ENCODE measurements at places on chromosomes 1 and 21.
A peak's percentile ranks its signal among the peaks of the same experiment; 100 is the strongest.

GRCh38 chr1:69499203-69499803 lies 68.4 kb upstream of the LRRC7 start:
- DNase-seq, result peak; percentile 86

DNA sequence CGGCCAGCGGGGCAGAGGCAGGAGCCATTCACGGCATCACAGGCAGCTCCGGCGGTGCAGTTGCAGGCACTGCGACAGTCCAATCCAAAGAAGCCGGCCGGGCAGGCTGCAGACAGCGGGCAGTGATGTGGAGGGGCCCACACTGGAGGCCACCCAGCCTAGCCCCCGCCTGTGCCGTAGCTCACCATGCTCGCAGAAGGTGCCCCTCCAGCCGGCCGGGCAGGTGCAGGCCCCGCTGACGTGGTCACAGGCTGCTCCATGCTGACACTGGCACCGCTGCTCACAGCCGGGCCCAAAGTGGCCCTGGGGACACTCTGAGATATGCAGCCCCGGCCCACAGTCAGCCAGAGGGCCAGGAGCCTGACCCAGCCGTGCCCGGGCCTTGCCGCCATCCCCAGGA lies 45.1 kb downstream of the ARHGEF16 start:
- no peak for DNase-seq

GRCh38 chr1:53888681-53889080 lies 916 bp downstream of the YIPF1 start:
- no peak for DNase-seq

GRCh38 chr1:9615316-9616063 lies 26.8 kb downstream of the TMEM201 start:
- peak; percentile 88 for DNase-seq

DNA sequence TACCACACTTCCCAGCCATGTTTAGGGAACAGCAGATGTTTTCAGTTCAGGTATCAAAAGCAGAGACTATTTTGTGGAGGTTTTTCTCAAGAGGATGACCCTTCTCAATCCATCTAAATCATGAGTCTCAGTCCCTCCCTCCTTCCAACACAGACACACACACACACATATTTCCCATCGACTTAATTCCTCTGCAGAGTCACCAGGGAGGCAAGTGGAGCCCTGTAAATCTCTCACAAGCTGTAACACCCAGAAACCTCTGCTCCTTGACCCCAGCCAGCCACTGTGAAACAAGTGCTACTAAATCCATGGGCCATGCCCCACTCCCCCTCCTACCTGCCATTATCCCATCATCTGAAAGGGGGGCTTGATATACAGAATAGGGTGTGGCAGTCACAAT lies 10.6 kb upstream of the KCND3 start:
- DNase-seq, result no peak

DNA sequence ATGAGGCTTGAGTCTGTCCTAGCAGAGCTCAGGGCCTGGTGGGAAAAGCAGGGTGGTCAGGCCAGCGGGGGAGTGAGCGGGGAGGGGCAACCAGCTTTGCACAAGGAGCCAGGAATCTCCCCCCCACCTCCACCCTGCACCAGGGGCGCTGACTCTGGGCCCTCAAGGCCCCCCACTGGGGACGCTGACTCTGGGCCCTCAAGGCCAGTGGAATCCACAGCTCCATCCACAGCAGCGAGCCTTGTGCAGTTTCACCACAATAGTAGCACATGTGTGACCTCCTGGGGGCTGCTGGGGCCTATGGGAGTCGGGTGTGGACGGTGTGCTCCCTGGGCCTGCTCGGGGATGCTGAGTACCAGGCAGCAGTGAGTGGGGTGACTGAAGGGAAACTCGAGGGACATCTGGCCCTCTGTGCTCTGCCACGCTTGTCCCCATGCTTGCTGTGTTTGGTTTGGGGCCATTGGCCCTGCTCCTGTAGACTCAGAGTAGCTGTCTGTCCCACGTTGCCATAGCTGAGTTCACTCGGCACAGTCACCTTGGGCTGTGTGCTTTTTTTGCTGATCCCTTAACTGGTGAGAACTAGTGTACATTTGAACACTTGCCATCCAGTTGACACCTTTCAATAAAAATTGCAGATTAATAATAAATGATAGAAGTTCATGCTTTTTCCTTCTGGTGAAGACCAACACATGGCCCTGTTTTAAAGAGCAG lies 89.2 kb downstream of the ADARB1 start:
- DNase-seq, result no peak

- no peak for DNase-seq
Measured at GRCh38 chr1:43421976-43422750, 31.6 kb downstream of the HYI start.

GRCh38 chr1:107230121-107230520 lies 89.3 kb downstream of the NTNG1 start:
- no peak for DNase-seq

- no peak for DNase-seq
Measured at GRCh38 chr21:26766826-26767325, 78.3 kb downstream of the ADAMTS1 start.

GRCh38 chr1:184152974-184153373 lies 101.4 kb downstream of the TSEN15 start:
- DNase-seq, result no peak

DNA sequence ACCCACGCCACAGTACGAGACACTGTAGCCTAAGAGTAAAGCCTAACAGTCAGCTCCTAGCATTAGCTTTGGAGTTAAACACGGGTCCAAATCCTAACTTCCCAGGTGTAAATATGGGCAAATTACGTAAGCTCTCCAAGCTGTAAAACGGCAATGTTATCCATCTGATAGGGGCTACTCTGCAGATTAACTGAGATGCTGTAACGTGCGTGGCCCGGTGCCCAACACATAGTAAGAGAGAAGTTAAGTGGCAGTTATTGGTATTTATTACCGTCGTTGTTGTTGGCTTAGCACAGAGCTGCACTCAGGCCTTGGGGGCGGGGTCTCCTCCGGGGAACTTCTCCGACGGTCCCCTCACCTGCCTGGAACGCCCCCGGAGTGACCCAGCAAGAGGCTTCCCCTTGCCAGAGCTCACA lies 457 bp downstream of the TRAPPC3 start:
- no peak for DNase-seq

DNA sequence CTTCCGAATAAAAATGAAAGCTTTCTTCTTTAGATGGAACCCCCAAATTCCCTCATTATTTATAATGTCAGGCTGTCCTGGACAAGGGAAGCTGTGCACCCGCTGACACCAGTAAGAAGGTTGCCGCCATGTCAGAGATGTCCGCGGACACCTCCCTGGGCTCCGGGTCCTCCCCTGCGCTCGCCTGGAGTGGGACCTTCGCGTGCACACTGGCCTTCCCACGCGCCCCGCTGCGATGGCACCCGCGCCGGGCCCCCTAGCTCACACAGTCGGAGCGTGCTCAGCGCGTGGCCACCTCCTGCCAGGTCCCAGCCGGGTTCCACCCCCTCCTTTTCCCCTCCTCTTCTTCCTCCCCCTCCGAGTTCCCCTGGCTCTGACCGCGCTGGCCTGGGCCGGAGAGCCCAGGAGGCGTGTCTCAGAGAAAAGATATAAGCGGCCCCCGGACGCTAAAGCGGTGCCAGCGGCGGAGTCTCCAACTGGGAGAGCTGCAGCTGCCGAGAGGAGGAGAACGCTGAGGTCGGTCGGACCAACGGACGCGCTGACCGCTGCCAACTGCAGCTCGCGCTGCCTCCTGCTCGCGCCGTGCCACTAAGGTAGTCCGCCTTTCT lies at the start of gene G0S2:
G0S2 (plus strand) TSS at position 456 of the 608 bp plus-strand sequence. CDS start 273 bp downstream, outside the sequence.
- DNase-seq, result no peak

- DNase-seq, result peak; percentile 89
Measured at GRCh38 chr1:20732588-20733359, at the start of gene SH2D5. Gene SH2D5 (minus strand): TSS chr1:20732703. CDS start chr1:20728044, 4,659 bp downstream.
